Hindlimb muscle (tissue), 1 donor: ENCODE measurements at places on chromosomes 5 and 9. TPM values are rescaled to one million over a fixed set of nuclear protein-coding genes. Genes with fewer than 3 reads are reported as not detected.

The CTXN3 gene
- 1.2 TPM for polyA plus RNA-seq

The RAB3C gene
- 0.43 TPM for polyA plus RNA-seq

DNA sequence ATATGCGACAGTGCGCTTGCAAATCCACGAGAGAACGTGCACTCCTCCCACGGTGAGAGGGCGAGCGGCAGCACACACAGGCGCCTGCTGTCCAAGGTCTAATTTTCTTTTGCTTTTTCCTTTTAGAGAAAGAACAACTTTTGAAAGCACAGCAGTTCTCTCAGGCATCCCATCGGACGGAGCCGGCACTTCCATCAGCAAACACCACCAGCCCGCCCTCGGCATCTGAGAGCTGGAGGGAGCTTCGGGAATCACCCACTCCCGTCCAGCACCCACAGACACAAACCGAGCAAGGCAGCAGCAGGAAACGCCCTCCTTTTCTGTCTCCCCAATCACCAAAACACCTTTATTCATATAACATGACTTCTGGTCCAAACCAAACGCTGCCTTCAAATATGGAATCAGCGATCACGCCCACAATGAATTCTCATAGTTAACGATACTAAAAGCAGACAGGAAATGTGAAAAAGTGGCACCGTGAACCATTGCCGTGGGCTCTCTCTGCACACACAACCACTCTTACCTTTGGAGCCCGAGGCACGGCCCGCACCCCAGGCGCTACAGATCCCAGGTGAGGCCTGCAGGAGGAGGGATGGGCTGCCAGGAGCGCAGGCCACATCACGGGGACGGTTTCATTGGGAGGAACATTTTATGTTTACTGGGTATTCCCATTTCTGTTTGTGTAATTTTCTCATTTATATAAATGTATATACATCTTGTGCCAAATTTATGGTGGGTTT is 14.2 kb downstream of the LPCAT1 start:
- no peak for DNase-seq

DNA sequence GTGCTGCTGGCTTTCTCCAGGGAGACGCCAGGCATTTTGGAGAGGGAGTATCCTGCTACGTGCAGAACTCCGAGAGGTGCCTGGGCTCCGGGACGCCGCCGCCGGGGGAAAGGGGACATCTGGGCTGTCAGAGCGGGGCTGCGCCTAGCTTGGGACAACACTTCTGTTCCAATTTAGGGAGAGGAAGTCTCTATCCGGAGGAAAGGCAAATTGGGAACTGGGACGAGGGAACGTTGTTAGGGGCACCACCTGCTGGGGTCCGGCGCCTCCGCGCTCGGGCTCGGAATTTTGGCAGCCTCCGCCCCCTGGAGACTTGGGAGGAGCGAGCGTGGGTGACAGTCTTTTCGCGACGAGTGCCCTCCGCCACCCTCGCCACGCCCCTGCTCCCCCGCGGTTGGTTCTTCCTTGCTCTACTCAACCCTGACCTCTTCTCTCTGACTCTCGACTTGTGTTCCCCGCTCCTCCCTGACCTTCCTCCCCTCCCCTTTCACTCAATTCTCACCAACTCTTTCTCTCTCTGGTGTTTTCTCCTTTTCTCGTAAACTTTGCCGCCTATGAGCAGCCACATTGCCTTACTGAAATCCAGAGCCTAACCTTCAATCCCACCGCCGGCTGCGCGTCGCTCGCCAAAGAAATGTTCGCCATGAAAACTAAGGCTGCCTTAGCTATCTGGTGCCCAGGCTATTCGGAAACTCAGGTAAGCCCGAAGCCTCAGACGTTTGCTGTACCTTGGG is 1.6 kb downstream of the TSLP start:
- peak; percentile 10 for DNase-seq

DNA sequence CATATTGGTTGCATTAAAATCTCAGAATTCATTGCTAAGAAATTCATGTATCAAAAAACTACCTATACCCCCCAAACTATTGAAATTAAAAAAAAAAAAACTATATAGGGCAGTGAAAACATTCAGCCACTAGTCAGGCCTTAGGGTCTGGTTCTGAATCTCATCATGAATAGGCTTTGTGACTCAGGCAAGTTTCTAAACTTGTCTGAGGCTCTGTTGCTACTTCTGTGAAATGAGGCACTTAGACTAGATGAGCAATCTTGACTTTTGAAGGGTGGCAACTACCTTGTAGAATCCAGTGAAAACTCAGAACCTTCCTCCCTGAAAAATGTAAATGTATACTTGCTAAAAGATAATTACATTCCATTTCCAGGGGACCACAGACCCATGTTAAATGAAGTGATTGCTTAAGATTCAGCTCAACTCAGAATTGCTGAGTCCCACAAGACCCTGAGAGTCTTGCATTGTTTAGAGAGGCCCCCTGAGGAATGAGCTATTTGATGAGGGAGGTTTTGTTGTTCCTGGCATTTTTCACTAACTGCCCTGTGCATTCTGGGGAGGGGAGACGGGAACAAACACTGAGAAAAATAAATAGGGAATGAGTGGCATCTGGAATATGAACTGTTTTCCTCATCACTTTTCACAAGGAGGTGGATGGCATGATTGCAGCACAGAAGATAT is 29.5 kb downstream of the RAI14 start:
- DNase-seq: no peak

- DNase-seq: peak; percentile 34
Measured at GRCh38 chr9:127876026-127876763, 1.3 kb downstream of the AK1 start.

DNA sequence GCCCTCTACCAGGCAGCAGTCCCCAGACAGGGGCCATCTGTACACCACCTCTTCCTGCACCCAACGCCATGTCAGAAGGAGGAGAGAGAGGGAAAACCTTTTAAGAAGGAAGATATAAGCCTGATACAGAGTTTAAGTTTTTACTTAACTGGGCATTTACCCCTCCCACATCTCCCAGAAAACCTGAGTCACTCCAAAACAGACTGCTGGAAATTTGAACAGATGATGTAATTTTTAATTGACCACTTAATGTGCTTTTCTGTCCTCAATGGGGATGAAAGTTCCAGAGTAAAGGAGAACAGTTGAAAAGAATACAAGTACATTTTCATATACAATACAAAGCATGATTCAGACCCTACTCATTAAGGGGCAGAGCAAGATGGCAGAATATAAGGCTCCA is 63.9 kb downstream of the TTC39B start:
- no peak for DNase-seq
